ENCODE measurements at places on chromosomes 5 and 9.

DNA sequence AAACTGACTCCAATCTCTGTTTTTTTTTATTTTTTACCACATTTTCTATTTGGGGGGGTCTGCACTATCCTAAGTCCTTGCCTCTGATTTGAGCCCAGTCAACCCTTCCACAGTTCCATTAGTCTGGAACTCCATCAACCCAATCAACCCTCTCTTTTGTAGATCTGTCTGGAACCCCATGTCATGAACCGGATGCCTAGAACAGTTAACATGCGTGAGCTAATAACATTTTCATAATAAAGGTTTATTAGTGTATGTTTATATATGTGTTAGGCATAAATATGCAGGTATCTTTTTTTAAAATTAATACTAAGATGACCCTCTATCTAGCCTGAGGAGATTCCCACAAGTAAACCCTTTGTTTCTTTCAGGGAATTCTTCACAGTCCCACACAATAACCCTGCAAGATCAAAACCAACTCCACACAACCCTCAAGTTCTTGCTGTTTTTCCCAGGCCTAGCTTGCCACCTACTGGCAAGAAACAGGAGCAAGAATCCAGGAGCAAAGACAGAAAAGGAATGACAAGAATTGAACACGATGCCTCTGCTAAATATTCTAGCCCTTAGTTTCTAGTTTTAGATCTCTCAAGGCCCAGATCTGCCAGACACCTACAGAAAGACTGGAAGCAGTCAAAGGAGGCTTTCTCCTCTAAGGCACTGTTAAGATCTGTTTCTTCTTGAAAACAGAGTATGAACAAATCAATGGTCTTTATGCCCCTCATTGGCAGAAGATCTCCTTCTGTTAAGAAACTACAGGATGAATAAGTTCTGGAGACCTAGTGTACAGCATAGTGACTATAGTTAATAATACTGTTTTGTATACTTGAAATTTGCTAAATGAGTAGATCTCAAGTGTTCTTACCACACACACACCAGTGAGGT lies 100.4 kb downstream of the TRIM36 start:
- DNase-seq, result no peak

- DNase-seq, result no peak
These were observed 102.1 kb upstream of the ADRA1B start for GRCh38 chr5:159814222-159814621.

DNA sequence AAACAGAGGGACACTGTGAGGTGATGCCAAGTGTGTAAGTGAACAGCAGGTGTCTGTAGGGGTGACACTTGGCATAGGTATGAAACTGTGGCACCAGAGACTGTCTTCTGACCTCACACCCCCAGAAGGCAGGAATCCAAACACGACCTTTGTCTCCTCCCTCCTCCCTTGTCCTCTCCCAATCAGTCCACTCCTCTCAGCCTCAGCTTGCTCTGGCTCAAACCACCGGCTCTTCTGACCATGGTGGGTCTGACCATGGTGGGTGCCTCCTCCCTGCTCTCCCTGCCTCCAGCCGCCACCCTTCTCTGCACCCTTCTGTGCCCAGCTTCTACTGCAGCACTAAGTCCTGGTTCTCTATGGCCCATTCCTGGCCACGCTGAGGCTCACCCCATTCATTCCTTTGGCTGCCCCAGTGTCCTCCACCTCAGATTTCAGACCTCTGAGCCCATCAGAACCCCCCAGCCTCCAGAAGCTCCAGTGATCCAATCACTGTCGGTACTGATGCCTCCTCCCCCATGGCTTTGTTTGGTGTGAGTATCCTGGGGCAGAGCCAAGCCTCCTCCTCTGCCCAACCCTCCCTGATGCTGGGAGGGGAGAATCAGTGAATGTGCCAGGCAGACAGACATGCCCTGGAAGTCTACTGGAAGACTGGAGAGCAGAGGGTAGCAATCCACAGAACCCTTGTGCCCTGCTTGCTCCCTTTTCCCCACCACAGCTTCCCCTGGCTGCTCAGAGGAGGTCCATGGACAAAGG lies 1.7 kb upstream of the ARID3C start:
- DNase-seq, result no peak

DNA sequence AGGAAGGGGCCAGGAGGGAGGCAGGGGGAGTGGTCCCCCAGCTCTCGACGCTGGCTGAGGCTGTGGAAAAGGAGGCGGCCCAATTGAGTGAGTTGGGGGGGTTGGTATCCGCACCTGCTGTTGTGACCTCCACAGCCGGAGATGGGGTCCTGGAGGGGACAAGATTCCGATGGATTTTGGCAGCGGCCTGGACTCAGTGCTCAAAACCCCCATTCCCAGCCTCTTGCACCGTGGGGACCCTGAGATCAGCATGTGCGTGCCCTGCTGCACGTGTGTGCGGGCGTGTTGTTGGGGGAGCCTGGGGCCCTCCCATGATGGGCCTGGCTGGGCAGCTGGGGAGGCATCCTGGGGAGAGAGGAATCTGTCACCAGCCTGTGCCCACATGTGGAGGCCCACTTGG lies 15.0 kb downstream of the CNTFR start:
- no peak for DNase-seq

- no peak for DNase-seq
These were observed 199.4 kb downstream of the GAPVD1 start for GRCh38 chr9:125460883-125461635.

GRCh38 chr9:128555180-128555721 lies 2.9 kb downstream of the SPTAN1 start:
- no peak for DNase-seq

- DNase-seq, result no peak
These were observed 145.6 kb upstream of the POC5 start for GRCh38 chr5:75862872-75863271.

DNA sequence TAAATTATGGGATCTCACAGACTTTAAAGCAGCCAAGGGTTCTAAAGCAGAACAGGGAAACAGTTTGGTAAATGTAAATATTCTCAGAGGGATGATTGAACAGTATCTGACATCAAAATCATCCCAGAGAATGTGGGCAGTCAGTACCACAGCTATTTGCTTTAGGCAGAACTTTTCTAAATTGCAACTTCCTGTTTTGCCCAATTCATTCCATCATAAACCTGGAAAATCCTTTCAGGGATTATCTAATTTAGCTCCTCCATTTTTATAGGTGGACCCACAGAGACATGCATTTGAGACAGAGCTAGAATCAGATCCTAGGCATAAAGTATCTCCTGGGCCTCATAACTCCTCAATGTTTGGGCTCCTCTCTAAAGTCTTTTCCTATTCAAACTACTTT lies 12.4 kb downstream of the NR6A1 start:
- no peak for DNase-seq

GRCh38 chr5:154472871-154473580 lies 5.0 kb downstream of the HAND1 start:
- no peak for DNase-seq

DNA sequence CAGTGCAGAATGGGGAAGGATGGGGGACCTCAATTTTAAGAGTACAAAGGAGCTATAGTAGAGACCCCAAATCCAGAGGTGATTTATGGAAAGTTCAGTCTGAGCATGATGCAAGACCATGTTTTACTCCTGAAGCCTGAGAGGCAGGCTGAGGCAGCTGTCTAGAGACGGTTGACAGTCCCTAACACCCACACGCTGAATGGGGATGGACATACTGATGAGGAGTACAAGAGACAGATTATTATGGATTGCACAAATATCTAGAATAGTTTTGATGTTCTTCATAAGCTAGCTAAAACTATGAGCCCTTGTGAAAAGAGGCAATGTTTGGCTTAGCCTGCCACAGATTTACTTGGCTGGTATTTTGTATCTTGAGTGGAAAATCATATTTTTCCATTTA lies 64.5 kb downstream of the PRR16 start:
- DNase-seq, result no peak

GRCh38 chr9:70079417-70080037 lies 35.9 kb downstream of the MAMDC2 start:
- DNase-seq, result no peak

GRCh38 chr9:76323490-76323889 lies 70.7 kb downstream of the RFK start:
- no peak for DNase-seq

DNA sequence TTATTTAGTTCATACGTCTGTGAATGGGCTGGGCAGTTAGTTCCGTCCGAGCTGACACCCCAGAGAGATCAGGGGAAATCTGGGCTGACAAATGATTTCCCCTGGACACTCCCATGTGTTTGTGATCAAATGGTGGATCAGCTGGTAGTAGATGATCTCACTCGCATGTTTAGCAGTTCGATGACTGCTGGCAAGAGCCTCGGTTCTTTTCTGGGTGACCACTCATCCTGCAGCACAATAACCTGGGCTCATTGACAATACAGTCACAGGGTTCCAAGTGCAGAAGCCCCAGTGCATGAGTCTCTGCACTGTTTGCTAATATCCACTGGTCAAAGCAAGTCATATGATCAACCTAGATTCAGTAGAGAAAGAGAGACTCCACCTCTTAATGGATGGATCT lies 155.9 kb downstream of the NR2F1-AS1 start:
- DNase-seq, result no peak

GRCh38 chr5:136195971-136196820 lies 3.2 kb upstream of the SMIM32 start:
- no peak for DNase-seq

- DNase-seq, result no peak
These were observed 21.0 kb downstream of the HNRNPK start for GRCh38 chr9:83959061-83959460.

DNA sequence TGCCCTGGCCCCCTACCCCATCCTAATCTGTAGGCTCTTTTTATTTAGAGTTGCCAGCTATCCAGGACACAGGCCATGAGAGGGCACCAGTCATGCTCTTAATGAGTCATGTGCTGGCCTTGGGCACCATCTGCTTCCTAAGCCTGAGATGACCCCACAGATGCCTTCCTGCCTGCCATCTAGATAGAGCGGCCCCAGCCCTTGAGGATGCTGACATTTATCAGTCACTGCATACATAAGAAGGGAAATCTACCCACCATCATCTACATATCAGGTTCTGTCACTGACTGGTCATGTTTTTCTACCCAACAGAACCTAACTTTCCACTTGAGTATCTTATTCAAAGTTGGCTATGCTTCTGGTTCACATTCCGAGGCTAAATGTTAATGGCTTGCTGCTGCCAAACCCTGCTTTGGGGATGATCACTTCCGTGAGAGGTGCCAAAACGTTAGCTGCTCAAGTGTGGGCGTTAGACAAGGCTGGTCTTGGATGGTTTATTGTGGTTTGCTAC lies 49.9 kb upstream of the TTC23L start:
- no peak for DNase-seq

GRCh38 chr5:31720004-31720403 lies 81.1 kb downstream of the PDZD2 start:
- DNase-seq, result no peak

Measured in CD4-positive, alpha-beta memory T cell (primary cell).